ENCODE measurements at places on chromosomes 1 and 21.

GRCh38 chr1:216433175-216433574 lies 9.9 kb upstream of the USH2A start:
- no peak for DNase-seq

DNA sequence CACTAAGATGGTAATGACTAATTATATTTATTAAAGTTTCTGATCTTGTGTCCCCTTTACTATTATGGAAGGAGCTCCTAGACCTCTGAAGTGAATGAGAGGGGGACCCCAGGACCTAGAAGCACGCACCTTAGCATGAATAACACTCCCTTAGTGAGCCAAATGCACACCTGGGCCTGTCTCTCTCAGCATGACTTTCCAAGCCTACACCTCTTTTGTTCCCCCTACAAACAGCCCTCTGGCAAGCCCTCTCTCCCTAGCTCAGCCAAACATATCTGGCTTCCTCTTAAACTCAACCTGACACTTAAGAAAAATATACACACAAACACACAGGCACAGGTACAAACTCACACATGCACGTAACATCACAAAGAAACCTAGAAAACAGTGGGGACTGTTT lies 7.3 kb upstream of the CTH start:
- DNase-seq: no peak

DNA sequence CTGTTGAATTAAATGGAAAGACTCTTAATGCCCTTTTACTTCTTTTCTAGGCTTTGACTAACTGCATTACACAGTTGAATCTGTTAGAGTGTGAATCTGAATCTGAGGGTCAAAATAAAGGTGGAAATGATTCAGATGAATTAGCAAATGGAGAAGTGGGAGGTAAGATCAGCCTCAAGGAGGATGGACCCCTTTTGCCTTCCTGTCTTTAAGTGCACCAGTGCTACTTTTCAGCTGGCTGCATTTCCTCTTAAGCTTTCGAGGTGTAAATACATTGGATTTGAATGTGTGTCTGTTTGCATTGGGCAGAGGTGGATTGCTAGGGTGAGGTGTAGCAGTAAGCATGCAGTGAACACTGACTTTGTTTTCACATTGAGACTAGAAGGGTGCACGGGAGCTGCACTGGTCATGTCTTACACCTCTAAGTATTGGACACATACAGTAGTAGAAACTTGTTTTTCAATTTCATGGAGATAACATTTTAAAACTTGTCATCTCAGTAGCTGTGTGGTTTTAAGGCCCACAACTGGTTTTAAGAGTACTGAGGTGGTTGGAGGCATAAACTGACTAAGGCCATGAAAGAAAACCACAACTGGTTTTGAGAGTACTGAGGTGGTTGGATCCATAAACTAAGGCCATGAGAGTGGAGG lies 35.4 kb downstream of the MIA3 start:
- no peak for DNase-seq

DNA sequence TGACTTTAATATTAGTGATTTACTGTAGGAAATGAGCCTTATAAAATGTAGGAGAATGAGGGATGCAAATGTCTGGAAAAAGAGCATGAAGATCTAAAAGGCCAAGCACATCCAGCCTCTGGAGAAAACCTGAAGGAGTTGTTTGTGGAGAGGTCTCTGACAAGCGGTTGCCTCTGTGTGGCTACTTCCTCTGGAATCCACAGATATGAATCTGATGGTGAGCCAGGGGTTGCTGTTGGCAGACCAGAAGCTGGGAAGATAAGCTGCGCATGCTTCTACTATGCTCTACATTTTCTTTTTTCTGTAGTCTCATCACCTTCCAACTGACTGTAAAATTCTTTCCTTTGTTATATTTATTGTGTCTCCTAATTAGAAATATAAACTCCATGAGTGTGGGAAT lies 248.6 kb downstream of the OLFM3 start:
- no peak for DNase-seq

DNA sequence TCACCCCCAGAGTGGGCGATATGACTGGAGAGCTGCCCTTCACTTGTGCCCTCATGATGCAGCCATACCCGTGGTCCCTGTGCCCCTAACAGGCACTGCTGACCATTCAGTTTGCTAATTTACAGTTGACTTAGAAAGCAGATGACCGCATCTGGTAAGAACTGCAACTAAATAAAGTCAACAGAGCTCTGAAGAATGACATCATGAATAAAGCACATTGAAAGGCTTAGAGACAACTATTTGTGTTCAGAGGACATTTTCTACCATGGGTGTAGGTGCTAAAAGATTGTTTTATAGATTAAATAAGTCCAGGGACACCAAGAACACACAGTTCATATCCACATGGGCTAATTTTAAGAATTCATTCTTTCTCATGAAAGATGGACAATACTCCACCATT lies 65.5 kb downstream of the LPAR3 start:
- no peak for DNase-seq

DNA sequence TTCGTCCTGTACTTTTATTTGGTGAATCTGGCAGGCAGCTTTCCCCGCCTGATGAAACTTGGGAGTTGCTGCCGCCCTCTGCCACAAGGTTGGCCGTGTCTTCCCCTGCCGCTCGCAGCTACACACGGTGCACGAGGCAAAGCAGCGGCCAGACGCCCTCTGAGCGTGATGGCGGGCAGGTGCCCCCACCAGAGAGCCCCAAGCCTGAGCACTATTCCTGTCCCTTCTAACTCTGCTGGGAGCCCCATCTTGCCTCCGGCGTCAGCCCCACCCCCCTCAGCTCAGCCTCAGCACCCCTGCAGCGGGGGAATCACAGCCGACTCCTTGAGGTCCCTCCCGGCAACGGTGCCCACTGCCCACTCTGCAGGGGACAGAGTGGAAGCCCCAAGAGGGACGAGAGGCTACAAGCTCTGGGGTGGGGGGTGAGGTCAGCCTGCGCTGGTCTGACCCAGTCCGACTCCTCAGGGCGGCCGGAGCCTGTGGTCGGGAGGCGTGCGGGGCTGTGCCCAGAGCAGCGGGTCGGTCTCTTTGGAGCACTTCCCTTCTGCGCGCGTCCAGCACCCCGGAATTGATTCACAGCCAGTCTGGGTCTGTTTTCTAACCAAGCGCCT lies 41.3 kb downstream of the RIPK4 start:
- DNase-seq: no peak

- DNase-seq: no peak
Observed at GRCh38 chr1:205993068-205993467, 10.1 kb downstream of the RAB7B start.

DNA sequence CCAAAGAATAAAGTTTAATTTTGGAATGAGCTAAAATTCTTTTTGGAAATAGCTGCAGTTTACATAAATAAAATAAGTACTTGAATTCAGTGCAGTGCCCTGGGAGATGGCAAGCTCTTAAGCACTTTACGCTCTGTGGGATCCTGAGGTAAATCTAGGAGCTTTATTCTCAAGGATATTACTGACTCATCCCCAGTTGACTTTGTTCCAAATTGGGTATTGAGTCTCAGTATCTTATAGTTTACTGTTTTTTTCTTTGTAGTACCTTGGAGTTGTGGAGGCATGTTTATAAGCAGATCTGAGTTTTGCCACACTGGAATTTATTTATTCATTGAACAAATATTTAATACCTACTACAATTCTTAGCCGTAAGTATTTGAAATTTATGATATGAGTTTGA lies 27.4 kb upstream of the HRNR start:
- DNase-seq: no peak

DNA sequence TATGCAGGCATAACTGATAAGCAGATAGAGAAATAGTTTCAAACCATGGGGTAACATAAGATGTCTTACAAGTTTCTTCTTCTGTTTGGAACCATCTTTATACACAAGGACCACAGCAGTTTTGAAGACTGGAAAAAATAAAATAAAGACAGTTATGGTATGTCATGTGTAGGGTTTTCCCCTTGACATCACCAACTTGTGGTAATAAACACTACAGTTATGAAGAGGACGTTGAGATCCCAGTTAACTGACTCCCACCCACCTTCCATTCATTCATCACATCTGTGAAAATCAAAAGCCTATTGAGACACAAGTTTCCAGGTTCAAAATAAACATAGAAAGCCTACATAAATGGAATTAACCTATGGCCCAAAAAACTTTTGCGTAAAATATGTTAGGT lies 92.5 kb upstream of the KRTAP19-8 start:
- DNase-seq: no peak

DNA sequence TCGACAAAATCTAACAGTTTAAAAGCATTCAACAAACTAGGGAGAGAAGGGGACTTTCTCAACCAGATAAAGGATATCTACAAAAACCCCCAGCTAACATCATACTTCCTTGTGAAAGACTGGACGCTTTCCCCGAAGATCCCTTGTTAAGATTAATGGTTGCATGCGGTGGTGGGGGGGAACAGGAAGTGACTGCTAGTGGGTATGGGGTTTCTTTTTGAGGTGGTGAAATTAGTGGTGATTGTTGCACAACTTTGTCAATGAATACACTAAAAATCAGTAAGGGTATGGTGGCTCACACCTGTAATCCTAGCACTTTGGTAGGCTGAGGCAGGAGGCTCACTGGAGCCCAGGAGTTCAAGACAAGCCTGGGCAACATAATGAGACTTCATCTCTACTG lies 26.9 kb upstream of the EYA3 start:
- no peak for DNase-seq
